ENCODE measurements at places on chromosomes 2 and 18. TPM values are rescaled to one million over a fixed set of nuclear protein-coding genes. Genes with fewer than 3 reads are reported as not detected.

The SPR gene
- 5.5 TPM for polyA plus RNA-seq

DNA sequence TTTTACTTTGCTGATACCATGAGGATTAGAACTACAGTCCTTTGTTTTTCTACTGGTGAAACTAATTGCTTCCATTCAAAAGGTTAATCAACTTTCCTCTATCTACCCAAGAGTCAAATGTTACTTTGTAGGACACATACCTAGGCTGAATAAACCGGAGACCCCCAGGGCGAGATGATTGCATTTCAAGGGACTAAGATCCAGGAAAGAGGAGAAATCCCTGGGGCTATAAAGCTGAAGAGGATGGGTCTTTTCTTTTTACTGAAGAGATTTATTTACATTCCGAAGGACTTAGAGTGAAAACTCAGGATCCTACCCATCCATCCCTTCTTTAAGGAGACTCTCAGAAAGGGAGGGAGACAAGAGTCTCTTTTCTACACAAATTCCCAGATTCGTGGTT is 331.9 kb downstream of the CDH19 start:
- DNase-seq: no peak

- DNase-seq: no peak
Measured at GRCh38 chr2:237423891-237424290, 9.9 kb upstream of the COL6A3 start.

DNA sequence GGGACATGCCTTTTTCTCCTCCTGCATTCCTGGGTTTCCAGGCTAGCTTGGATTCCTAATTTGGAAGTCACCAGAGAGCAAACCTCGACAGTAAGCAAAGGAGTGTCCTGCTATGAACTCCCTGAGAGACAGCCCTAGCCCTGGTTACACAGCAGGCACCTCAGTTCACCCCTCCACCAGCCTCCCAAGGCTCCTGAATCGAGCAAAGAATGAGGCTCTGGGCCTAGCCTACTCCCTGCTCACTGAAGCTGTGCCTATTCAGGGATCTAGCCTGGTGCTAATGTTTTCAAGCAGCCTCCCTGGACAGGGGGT is 66.7 kb upstream of the RMDN2 start:
- DNase-seq: no peak

DNA sequence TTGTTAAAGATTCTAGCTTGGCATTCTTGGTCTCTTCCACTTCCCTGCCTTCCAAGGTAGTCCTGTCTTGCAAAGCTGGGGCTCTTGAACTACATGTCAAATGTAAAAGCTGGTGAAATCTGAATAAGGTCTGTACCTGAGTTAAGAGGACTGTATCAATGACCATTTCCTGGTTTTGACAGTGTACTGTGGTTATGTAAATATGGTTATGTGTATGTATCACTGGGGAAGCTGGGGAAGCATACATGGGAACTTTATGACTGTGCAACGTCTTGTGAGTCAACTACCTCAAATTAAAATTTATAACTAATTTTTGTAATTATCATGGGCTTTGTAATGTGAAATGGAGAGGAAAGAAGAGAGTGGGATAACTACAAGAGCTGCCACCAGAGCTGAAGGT is 81.7 kb downstream of the COL4A4 start:
- DNase-seq: no peak

- DNase-seq: no peak
Measured at GRCh38 chr2:186027922-186028321, 289.3 kb downstream of the FSIP2 start.

DNA sequence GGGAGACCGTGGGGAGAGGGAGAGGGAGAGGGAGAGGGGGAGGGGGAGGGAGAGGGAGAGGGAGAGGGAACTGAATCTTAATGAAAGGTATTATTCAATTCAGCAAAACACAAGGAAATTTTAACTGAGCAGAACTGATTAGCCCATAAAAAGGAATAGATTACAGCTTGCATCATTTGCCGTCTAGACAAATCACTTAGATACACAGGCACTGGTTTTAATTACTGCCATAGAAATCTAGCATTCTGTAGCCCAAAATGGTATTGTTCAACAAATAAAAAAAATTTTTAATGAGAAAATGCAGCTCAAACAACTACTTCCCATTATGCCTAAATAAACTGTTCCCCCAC is 7.9 kb upstream of the KCNF1 start:
- DNase-seq: no peak

Data from forelimb muscle (tissue), 1 donor.